IMR-90 (cell line): ENCODE measurements at places on chromosomes 2 and 18. TPM values are rescaled to one million over a fixed set of nuclear protein-coding genes. Genes with fewer than 3 reads are reported as not detected.

CDCA7 gene
- 11.4 and 12.0 TPM in 2 replicates for total RNA-seq

ZSWIM2 gene
- total RNA-seq, result 0.28 TPM in 1 of 2 replicates, not detected in the other

SIX3 gene
- not detected in 2 replicates for total RNA-seq

CD8B2 gene
- not detected in 2 replicates for total RNA-seq

AMER3 gene
- not detected in 2 replicates for total RNA-seq
